ENCODE measurements at places on chromosomes 3 and 15.

GRCh38 chr3:120093911-120094775 lies at the start of gene GSK3B:
TSS of gene GSK3B (minus strand) at chr3:120094447. CDS start at chr3:120093434, 1,013 bp downstream.
- peak; percentile 84 for DNase-seq

DNA sequence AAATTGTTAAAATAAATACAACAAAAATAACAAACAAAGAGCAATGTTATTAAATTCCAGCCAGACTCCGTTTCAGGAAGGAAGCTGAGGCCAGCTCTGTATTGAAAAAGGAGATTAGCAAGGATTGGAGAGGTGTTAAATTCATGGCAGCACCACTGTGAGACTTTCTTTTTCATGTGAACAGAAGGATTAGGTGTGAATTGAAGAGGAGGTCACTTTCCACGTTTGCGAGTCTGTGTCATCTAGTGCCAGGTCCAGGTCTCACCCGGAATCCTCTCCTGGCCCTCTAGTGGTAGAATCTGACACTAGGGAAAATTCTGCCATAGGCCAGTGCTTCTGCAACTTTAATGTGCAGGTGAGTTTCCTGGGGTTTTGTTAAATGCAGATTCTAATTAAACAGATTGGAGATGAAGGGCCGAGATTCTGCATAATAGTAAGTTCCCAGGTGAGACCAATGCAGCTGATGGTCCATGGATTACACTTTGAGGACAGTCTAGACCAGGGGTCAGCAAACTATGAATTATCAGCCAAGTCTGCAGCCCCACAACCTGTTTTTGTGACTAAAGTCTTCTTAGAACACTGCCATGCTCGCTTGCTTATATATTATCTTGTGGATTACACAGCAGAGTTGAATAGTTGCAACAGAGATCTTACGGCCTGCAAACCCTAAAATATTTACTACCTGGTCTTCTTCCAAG lies 9.2 kb upstream of the SLC6A1 start:
- DNase-seq, result no peak

GRCh38 chr15:82176542-82176941 lies 86.0 kb downstream of the EFL1 start:
- DNase-seq, result no peak

GRCh38 chr3:61569856-61570580 lies 8.6 kb downstream of the PTPRG start:
- no peak for DNase-seq

DNA sequence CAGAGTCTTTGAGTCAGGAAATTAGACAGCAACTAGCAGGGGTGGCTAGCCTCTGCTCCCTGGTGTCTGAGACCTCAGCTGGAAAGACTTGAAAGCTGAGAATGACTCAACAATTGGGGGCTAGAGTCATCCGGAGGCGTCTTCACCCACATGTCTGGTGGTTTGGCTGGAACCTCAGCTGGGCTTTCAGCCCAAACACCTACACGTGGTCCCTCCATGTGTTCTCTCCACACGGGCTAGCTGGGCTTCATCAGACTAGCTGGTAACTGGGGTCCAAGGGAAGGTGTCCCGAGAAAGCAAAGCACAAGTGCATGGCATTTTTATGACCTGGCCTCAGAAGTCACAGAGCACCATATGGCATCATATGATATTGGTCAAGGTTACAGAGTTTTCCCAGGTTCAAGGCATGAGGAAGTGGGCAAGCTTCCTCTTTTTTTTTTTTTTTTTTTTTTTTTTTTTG lies 19.9 kb upstream of the ABHD2 start:
- DNase-seq, result no peak

DNA sequence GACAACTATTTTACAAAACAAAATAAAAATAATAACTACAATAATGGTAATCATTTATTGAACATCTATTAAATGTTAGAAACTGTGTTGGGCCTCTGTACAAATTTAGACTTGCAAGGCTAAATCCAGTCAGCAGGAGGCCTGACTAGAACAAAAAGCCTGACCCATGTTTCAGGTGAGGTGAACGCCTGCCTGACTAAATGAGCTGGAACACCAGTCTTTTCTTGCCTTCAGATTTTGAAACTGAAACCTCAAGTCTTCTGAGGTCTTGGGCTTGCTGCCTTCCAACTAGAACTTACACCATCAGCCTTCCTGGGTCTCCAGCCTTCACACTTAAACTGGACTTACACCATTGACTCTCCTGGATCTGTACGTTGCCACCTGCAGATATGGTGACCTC lies 706.9 kb downstream of the TBL1XR1 start:
- DNase-seq, result no peak

DNA sequence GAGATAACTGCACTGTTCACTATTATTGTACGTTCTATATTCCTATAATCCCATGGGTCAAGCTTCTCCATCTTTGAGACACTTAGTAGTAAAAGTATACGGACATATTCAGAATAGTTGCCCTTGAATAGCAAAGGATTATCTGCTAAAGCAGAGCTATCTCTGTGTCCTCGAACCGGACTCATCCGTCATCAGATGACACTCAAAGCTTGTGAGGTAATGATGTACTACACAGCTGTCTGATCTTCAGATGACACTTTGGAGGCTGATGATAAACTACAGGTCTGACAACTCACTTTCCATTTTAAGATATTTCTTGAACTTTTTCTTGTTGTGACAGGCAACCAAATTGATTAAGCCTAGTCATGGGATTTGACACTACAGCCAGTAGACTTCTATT lies 240.2 kb downstream of the SCAPER start:
- DNase-seq, result no peak

- no peak for DNase-seq
Measured at GRCh38 chr3:54122324-54123002, at the start of gene CACNA2D3. TSS of gene CACNA2D3 (plus strand) at chr3:54122552.

DNA sequence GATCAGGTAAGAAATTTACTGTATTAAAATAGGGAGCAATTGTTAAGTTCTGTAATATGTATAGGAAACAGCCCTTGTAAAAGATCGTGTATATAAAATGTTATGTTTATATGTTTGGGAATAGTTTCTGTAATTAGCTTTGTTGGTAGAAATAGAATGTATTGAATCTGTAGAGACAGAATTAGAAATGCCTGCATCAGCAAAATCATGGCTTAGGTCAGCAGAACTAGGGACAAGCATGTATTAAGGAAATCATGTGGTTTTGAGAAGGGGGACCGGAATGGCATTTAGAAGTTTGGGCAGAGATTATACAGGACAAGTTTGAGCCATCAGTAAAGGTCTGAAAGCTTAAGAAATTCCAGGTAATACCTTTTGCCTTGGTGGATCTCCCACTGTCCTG lies 177.9 kb downstream of the ERC2 start:
- no peak for DNase-seq

DNA sequence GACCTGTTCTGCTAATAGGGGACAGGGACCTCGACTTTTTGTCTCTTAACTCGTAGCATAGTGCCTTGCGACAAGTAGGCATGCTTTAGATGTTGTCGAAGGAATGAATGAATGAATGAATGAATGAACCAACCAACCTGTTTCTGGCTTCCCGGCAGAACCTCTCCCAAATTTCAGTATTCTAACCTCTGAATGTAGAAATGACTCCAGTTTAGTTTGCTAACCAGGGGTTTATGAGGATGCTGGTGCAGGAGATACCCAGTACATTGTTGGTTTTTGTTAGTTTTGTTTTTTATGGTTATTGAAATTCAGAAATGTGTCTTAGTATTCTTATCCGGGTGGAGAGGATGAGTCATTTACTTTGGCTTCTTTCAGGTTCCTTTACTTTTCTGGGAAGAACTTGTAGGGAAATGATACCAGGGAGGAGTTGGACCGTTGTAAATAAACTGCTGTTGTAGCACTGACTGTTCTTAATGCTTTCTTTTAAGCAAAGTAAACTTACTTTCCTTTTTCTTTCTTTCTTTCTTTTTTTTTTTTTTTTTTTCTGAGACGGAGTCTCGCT lies 29.6 kb upstream of the EHHADH start:
- no peak for DNase-seq

DNA sequence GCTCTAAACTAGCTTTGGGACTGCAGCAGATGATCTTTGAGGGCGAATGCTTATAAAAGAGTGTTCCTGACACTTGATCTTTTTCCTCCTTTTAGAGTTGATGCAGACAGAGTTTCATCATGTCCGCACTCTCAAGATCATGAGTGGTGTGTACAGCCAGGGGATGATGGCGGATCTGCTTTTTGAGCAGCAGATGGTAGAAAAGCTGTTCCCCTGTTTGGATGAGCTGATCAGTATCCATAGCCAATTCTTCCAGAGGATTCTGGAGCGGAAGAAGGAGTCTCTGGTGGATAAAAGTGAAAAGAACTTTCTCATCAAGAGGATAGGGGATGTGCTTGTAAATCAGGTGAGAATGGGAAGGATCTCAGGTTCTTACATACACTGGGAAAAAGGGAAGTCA lies 75.7 kb downstream of the KLHL25 start:
- DNase-seq, result no peak

DNA sequence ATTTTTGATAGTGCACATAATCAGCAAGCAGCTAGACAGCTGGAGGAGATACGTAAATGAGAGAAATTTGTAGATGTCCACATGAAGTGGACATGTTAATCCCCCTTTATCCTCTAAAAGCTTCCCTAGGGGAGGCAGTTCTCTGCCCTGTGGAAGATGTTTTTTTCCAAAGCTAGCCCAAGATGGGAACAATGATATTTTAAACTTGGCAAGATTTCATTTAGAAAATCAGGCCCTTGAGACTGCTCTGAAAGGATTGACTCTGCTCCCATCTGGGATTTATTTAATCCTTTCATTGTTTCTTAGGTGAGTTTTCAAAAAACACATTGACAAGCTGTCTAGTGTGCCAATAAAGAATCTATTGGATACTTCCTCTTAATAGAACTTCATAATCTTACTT lies 92.0 kb downstream of the SYNPR start:
- no peak for DNase-seq

GRCh38 chr3:84077479-84077878 lies 881.3 kb upstream of the CADM2 start:
- DNase-seq, result no peak

DNA sequence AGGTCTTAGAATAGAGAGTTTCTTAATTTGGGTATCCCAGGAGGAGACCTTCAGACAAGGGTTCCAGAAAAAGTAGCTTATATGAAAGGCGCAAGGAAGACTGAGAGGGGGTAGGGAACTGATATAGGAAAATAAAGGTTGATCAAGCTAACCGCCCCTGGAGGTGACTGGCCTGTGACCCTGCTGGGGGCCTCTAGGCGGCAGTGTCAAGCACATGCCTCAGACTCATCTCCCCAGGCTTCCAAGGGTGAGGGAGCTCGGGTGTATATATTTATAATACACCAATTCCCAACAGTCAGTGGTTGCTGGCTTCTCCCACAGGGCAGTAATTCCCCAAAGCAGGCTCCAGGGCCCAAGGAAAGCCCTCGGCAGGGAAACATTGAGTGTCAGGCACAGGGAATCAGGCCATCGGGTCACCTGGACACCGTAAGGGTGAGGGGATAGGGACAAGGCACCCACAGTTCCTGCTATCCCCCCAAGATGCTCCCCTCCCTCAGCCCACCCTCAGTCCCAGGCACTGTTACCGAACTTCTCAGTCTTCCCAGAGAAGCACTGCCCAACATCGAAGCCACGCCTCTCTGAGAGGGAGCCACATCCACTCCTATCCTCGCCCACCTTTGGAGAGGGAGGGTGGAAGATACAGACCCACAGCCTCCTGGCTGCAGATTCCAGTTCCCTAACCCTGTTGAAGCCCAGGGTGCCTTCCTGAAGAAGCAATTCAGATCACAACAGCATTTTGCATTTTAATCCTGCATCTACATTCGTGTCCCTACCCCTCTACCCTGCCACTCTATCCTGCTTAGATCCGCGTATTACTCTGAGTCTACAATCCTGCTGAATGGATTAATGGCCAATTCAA lies 19.5 kb upstream of the CAV3 start:
- no peak for DNase-seq

DNA sequence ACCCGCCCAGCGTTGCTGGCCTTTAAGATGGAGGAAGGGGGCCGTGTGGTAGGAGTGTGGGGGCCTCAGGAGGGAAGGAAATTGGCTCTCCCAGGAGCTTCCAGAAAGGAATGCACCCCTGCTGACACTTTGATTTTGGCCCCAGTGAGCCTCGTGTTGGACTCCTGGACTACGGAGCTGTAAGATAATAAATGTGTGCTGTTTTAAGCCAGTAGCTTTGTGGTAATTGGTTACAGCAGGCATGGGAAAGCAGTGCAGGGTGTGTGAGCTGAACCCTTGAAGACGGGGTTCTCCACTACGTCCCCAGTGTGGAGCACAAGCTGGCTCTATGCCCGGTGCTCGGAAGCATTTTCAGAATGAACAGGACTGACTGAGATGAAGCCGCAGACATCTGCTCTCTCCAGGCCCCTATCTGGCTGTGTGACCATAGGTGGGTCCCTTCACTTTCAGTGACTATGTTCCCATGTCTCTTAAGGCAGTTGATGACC lies 22.9 kb upstream of the CGNL1 start:
- no peak for DNase-seq

- no peak for DNase-seq
Measured at GRCh38 chr15:66625974-66626373, 60.2 kb upstream of the LCTL start.

DNA sequence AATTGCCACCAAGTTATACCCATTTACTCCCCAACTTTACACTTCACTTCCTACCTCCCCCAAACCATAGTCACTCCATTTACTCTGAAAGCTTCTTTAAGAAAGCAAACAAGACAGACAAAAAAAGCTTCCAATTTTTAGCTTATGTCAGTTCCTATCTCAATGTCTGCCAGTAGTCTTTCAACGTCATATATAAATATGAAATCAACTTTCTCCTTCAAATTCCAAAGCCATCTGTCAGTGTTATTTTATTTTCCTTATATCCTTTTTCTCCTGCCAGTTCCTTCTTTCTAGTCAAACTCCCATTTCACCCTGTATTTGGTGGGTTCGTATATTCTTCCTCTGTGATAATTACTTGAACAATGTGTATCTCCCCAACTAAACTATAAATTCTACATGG lies 85.8 kb upstream of the CMC1 start:
- DNase-seq, result no peak

DNA sequence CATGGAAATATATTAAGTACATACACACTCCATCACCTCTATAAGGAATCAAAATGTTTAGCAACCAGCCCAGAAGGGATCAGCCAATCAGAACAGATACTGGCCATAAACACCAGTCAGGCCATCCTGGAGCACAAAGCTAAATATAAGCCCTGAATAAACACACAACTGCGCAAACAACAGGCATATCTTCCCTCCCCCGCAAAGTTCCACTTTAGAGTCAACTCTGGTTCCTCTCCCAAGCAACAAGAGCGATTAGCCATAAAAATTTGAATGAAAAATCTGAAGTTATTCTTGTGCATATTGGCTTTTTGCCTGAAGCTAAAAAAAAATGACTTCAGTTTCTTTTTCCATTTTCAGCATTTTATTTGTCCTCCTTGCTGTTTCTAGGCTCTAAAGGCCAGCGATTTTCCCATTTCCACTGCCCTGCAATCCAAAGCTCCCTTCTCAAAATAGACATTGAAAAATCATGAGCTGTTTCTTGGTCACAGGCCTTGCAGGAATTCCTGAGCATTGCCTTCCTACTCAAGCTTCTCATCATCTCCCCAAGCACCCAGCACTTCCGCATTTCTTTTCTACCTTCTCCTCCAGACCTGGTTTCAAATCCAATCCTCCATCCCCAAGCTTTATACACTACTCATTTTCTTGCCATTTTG lies 247.9 kb downstream of the ZMAT3 start:
- DNase-seq, result no peak

All from C1 segment of cervical spinal cord (tissue), 14 donors.